ENCODE measurements at places on chromosomes 6 and 20.

DNA sequence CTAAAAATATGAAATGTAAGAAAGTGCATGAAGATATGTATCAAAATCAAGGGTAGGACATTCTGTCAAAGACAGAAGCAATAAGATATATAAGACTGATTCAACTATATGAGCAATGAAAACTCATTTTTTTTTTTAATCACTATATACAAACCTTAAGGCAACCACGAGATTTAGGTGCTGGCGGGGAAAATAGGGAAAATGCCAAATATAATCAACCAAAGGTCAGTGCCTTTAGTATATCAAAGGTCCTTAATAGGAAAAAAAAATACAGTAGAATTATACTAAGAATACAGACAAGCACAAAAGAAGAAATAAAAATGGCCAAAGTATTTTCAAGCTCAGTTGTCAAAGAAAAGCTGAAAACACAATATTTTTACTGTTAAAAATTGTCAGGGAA, 24.1 kb downstream of the SUPT3H start:
- no peak for DNase-seq

DNA sequence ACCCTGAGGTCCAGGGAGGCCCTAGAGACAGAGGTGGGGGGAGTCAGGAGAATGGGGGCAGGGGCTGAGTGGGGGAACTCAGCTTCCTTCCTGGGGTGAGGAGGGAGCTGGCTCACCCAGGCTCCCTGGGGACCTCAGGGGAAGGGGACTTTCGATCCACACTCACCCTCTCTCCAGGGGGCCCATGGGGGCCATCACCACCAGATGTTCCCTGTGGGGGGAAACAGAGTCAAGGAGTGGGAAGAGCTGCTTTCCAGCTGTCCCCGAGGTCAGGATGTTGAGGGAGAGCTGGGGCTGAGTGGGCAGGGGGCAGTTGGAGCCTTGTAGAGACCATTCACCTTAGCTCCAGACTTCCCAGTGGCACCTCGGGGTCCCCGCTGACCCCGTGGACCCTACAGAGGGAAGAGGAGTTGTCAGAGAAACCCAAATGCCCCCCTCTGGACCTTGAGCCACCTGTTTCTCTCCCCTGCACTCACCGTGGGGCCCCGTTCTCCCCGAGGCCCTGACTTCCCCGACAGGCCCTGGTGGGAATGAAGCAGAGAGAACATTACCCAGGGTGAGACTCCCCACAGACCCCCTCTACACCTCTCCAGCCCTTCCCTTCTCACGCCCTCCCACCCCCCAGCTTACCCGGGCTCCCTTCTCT, 18.6 kb downstream of the COL11A2 start:
- DNase-seq = no peak

- no peak for DNase-seq
Measured at GRCh38 chr20:23047738-23048214, 1.7 kb downstream of the THBD start.

- DNase-seq = no peak
Measured at GRCh38 chr6:139398658-139399057, 24.2 kb upstream of the CITED2 start.

- no peak for DNase-seq
Measured at GRCh38 chr6:30167101-30167500, 3.8 kb downstream of the TRIM15 start.

- no peak for DNase-seq
Measured at GRCh38 chr6:13250703-13251102, 77.6 kb downstream of the TBC1D7 start.

- DNase-seq = peak; percentile 54
Measured at GRCh38 chr6:149566410-149567193, 427 bp downstream of the GINM1 start.

DNA sequence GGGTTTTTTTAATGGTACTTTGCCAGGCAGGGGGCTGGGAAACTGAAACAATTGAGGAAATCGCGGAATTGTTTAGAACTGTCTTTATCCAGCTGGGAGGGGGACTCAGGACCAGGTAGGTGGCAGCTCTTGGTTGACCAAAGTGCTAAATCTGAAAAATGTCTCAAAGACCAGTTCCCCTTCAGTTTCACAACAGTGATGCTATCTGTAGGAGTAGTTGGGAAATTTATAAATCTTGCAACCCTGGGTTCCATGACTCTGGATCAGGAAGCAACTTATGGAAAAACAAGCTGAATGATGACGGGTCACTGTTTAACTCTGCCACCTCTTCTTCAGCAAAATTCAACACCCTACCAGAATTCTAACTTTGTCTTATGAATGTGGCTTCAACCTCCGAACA, 99.7 kb downstream of the FAM50B start:
- DNase-seq = no peak

GRCh38 chr6:117595099-117595923, 7.0 kb downstream of the GOPC start:
- no peak for DNase-seq

- peak; percentile 37 for DNase-seq
Measured at GRCh38 chr6:11770546-11771466, 7.8 kb downstream of the ADTRP start.

DNA sequence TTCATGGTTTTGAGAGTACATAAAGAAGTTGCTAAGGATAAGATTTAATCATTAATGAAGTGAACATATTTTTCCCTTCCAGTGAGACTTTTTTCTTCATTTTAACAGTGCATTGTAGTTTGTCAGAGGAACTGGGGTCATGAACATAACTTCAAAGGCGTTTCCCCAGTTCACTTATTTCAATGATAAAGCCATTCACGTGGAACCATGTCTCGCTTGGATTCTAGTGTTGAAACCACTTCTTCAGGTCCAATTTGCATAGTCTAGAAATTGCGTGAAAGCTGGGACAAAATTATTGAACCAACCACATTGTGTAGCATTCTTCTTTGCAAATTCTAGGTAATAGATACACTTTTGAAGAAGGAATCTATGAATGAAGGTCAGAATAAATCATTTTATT, 197.0 kb downstream of the CLIC5 start:
- DNase-seq = no peak

GRCh38 chr6:123965894-123966293, 162.2 kb downstream of the NKAIN2 start:
- no peak for DNase-seq

- no peak for DNase-seq
Measured at GRCh38 chr6:144338951-144339700, 54.0 kb downstream of the UTRN start.

DNA sequence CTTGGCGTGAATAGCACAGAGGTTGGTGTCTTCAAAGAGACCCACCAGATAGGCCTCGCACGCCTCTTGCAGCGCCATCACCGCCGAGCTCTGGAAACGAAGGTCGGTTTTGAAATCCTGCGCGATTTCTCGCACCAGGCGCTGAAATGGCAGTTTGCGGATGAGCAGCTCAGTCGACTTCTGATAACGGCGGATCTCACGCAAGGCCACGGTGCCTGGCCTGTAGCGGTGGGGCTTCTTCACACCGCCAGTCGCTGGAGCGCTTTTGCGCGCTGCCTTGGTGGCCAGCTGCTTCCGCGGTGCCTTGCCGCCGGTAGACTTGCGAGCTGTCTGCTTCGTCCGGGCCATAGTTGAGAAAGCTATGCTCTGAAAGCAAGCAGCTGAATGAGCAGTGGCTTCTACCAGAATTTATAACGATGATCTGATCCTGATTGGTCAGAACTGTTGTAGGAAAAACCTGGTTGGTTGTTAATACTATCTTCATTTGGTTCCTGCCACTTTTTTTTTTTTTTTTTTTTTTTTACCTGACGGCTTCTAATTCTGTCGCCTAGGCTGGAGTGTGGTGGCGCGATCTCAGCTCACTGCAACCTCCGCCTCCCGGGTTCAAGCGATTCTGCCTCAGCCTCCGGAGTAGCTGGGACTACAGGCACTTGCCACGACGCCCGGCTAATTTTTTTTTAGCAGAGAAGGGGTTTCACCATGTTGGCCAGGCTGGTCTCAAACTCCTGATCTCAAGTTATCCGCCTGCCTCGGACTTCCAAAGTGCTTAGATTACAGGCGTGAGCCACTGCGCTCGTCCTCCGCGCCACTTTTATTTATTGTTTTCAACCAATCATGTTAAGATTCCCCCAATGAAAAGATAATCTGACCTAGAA, 21.5 kb downstream of the OR2B2 start:
- DNase-seq = peak; percentile 91

Data from LoVo (cell line).